CD4-positive, alpha-beta T cell treated with Interleukin-21 for 1 hour (primary cell): ENCODE measurements at places on chromosomes 5 and 9.

GRCh38 chr5:98909363-98909762 is 19.4 kb downstream of the CHD1 start:
- no peak for DNase-seq

GRCh38 chr5:102539562-102539961 is 40.8 kb upstream of the SLCO6A1 start:
- DNase-seq: no peak

- DNase-seq: no peak
Observed at GRCh38 chr5:142215915-142216681, 107.5 kb downstream of the NDFIP1 start.

DNA sequence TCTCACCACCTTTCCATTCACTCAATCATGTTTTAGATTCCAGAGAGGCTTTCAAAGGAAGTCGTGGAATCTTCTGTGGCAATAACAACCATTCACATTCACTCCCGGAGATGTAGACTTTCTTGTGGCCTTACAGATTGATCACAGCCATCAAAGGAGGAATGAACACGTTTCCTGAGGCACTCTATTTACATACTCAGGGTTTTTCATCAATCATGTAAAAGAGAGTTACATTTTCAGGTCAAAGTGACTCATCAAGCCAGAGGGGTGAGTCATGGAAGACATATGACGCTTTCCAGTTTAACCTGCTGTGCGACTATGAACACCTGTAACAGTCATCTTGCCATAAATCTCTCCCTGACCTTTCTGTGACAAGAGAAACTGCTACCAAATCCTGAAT is 39.3 kb upstream of the RAD23B start:
- no peak for DNase-seq

DNA sequence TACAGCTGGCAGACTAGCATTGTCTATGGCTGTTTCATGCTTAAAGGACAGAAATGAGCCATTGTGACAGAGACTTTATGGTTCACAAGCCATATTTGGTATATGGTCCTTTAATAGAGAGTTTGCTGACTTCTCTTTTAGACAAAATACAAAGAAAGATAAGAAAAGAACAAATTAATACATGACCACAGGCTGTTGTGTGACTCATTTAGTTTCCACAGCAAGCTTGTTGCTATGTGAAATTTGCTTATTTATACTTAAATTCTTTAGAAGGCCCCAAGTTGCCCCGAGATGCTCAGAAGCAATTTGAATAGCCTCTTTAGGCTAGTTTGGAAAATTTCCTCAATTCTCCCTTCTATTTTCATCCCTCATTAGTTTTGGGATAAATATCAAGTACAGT is 315.3 kb upstream of the RPS23 start:
- DNase-seq: no peak

- DNase-seq: no peak
Observed at GRCh38 chr5:115500225-115500624, 44.4 kb downstream of the FEM1C start.

GRCh38 chr9:130425741-130426466 is 18.9 kb upstream of the ASS1 start:
- DNase-seq: no peak
